ENCODE measurements at places on chromosomes 1 and 21. TPM values are rescaled to one million over a fixed set of nuclear protein-coding genes. Genes with fewer than 3 reads are reported as not detected.

CIART gene
- 7.4 TPM for polyA plus RNA-seq

KRTAP21-2 gene
- polyA plus RNA-seq = not detected

C1orf87 gene
- polyA plus RNA-seq = 0.31 TPM

GRCh38 chr1:111848852-111849545 lies 93.3 kb downstream of the DDX20 start:
- no peak for DNase-seq

Data from right renal pelvis (tissue), 4 donors.